ENCODE measurements at places on chromosomes 12 and 14.

GRCh38 chr12:127235761-127236160, 1031.2 kb upstream of the TMEM132C start:
- no peak for DNase-seq

- no peak for DNase-seq
These were observed 112.6 kb downstream of the PRMT8 start for GRCh38 chr12:3603576-3603975.

- DNase-seq, result no peak
These were observed 448.1 kb downstream of the APAF1 start for GRCh38 chr12:99093166-99093565.

GRCh38 chr12:16844875-16845274, 238.9 kb upstream of the LMO3 start:
- no peak for DNase-seq

DNA sequence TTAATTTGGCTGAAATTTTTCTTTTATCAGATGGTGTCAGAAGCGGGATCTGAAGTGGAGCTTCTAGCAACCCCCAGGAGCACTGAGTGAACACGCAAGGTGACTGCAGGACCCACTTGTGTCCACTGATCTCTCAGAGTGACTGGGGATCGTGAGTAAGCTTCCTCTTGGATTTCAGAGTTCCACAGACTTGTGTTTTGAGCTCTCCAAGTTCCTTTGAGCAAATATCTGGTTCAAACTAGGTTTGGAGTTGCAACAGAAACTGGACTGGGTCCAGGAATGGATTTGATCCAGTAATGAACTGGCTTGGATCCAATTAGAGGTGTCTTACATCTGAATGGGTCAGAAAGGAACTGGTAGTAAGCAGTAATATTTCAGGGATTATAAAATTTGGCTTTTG, 24.7 kb upstream of the B4GALNT1 start:
- DNase-seq, result no peak

DNA sequence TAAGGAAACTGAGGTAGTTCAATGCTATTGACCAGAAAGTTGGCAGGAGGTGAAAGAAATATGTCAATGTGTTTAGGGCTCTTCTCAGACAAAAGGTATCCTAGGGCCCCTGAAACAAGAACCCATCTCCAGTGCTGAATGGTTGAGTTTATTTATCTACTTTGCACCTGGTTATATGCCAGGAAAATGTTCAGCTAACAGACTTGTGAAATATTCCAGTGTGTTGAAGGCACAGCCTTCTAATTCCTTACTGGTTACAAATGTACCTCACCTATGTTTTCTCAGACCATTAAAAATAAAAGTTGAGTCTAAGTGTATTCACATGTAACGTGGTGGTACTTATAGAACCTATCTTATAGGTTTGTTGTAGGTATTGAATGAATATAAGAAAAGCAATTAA, 511.7 kb upstream of the SEL1L start:
- DNase-seq, result no peak

GRCh38 chr12:105948331-105948730, 190.4 kb downstream of the NUAK1 start:
- DNase-seq, result no peak

DNA sequence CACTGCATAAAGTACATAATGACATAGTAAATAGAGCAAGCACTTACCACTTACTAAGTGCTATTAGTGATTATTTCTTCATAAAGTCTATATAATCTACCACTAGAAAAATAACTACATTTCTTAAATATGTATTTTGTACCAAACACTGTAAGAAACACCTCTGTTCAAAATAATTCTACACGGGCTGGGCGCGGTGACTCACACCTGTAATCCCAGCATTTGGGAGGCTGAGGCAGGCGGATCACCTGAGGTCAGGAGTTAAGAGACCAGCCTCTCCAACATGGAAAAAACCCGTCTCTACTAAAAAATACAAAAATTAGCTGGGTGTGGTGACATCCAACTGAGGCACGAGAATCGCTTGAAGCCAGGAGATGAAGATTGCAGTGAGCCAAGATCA, 38.9 kb downstream of the ATG2B start:
- no peak for DNase-seq

DNA sequence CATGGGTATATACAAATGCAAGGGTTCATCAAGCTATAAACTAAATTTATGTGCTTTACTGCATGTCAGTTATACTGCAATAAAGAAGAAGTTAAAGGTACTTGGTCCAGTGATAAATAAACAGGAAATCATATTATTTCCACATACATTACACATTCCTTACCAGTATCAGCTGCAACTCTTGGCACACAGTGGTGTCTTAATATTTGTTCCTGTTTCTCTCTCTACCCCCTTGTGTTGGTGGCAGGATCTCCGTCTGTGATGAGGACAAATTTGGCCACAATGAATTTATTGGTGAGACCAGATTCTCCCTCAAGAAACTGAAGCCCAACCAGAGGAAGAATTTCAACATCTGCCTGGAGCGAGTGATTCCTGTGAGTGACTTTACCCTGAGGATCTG, 19.2 kb upstream of the OAS1 start:
- DNase-seq, result no peak

DNA sequence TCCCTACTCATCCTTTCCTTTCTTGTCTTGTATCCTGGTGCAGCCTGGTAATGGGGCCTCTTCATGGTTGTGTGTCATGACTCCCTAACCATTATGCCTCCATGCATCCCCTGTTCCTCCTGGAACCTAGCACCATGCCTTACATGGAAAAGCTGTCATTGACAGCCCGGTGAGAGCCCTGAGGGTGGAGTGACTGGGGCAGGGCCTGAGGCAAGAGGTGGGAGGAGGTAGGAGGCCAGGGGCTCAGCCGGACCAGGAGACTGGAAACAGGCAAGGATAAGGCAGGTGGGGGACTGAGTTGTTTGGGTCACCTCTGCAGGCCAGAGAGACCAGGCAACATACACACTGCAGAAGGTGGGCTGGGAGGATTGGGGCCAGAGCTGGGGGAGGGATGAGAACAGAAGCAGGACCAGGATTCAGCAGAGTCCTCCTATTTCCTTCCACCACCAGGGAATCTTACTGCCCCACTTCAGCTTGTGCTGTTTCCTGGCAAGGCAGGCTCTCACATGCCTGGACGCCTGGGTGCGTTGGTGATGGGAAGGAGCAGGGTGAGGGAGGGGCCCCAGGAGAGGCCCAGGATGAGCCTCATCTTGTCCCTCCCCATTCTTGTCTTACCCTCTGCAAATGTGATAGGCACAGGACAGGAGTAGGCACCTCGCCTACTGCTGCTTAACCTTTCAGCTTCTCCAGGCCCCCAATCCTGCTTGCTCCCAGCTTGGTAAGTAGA, at the start of gene LTB4R2:
TSS of gene LTB4R2 (plus strand) at position 603 of the 727 bp plus-strand sequence. CDS start 525 bp downstream, outside the sequence.
- DNase-seq, result no peak

GRCh38 chr12:58809064-58809607, 111.2 kb downstream of the LRIG3 start:
- no peak for DNase-seq

GRCh38 chr12:91109148-91109564, 2.1 kb downstream of the LUM start:
- no peak for DNase-seq

DNA sequence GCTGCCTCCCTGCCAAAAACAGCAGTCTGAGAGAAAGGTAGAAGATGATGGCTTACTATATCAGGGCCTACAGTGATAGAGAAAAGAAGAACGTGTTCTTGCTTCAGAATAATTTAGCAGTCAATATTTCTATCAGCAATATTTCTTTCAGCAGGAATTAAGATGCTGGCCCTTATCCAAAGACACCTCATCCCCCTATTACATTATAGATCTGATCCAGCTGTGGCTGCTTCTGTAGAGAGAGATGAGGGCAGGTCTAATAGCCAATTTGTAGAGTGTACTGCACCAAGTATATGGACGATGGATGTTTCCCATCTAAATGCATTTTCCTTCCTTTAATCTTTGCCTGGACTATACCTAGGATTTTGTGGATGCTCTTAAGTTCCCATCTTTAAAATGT, 451.7 kb downstream of the NPAS3 start:
- DNase-seq, result no peak

GRCh38 chr12:58176296-58176869, 235.0 kb downstream of the ATP23 start:
- DNase-seq, result no peak

- DNase-seq, result no peak
These were observed 336.4 kb upstream of the E2F7 start for GRCh38 chr12:77401770-77402081.

All from T-helper 9 cell (primary cell).